Stimulated activated CD8-positive, alpha-beta memory T cell treated with anti-CD3 and anti-CD28 coated beads, Interleukin-15, amount 100 ng/mL, for 24 hours (primary cell): ENCODE measurements at places on chromosomes 7 and 10.

GRCh38 chr7:102008535-102009262 lies 191.3 kb downstream of the CUX1 start:
- no peak for DNase-seq

DNA sequence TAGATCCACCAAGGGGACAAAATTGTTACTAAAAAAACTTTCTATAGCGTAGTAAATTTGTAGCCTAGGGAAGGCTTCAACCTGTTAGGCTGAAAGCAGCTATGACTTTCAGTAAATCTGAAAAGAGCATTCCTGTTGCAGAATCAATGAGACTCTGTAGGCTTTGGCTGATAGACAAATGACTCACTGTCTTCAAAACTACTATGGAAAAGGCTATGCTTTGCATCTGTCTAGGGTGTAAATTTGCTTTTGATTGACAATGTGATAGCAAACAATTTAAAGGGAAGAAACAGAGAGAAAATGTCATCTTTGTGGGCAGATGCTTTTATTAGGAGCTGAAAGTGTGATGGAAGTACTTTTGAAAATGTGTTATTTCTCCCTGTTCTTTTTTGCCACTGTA lies 60.6 kb downstream of the ARL5B start:
- DNase-seq = no peak

DNA sequence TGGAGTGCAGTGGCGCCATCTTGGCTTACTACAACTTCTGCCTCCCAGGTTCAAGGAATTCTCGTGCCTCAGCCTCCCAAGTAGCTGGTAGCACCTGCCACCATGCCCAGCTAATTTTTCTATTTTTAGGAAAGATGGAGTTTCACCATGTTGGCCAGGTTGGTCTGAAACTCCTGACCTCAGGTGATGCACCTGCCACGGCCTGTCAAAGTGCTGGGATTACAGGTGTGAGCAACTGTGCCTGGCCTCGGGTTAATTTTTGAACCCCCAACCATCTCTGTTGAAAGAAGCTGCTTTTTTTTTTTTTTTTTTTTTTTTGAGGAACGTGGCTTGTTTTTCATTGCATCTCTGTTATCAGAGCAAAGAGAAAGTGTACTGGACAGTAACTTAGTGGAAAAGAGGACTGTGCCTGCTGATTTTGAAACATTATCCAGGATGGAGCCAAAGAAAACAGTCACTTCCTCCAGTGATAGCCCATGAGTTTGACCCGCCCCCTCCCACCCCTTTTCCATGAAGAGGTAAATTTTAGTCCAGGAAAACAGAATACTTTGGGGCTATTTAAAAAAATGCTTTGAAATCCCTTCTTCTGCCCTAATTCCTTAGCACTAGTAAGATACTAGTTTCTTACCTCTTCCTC lies 38.3 kb downstream of the WBP1L start:
- no peak for DNase-seq

DNA sequence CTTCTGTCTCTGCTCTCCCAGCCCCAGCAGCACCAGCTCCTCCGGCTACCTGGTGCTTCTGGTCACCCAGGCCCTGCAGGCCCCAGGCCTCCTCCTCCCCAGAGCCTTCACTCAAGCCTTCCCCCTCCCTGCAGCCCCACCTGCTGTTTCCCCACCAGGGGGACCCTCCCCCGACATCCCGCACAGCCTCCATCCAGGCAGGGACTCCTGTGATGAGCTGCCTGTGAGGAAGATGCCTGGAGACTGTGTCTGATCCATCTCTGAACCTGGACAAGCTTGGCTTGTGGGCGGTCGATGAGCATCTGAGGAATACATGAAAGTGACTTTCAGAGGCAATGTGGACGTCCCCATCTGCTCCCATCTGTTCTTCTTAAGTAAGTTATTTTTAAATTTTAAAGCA lies 45.0 kb downstream of the RAMP3 start:
- no peak for DNase-seq
